ENCODE measurements at places on chromosomes 7 and 10.

DNA sequence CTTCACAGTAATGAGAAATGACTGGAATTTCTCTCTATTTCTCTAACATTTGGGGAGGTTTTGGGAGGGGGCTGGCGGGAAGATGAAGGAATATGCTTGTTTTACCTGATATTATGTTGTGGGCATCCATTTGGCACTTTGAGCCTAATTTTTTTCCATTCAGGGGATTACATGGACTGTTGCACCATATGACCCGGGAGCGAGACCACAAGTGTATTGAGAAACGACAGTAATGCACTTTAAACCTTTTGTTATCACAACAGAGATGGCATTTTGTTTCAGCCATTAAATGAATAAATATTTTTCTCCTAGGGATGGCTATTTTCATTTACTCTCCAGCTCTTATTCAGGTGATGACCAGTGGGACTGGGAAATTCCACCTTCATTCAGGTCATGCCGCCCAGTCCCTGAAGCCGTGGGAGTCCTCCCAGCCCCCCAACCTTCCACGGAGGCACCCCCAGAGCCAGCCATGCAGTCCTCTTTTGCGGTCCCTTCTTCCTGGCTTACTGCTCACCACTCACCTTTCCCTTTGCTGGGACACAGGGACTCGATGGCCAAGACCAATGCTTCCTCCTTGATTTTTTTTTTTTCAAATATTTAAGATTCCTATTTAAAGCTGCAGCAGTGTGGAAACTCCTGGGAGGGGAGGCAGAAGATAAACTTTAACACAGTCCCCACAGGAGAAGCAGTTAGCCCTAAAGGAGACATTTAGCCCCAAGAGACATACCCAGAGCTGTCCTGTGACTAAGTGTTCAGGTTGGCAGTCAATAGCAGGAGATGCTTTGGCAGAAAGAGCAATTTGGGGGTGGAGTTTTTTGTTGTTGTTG lies 190.9 kb upstream of the YAE1 start:
- 0 out of 2 replicates have a peak, but pooled peaks cover 1% of the 10 kb centered on the region for H3K4me1 ChIP-seq
- H3K27me3 ChIP-seq, result no peaks in the 10 kb centered on the region
- no peak overlapping the region for H3K4me3 ChIP-seq
- no peak overlapping the region for H3K27ac ChIP-seq
- no peak for DNase-seq

- DNase-seq, result no peak
- H3K4me3 ChIP-seq, result no peak overlapping the region
Observed at GRCh38 chr7:42902331-42902730, 9.5 kb downstream of the C7orf25 start.

DNA sequence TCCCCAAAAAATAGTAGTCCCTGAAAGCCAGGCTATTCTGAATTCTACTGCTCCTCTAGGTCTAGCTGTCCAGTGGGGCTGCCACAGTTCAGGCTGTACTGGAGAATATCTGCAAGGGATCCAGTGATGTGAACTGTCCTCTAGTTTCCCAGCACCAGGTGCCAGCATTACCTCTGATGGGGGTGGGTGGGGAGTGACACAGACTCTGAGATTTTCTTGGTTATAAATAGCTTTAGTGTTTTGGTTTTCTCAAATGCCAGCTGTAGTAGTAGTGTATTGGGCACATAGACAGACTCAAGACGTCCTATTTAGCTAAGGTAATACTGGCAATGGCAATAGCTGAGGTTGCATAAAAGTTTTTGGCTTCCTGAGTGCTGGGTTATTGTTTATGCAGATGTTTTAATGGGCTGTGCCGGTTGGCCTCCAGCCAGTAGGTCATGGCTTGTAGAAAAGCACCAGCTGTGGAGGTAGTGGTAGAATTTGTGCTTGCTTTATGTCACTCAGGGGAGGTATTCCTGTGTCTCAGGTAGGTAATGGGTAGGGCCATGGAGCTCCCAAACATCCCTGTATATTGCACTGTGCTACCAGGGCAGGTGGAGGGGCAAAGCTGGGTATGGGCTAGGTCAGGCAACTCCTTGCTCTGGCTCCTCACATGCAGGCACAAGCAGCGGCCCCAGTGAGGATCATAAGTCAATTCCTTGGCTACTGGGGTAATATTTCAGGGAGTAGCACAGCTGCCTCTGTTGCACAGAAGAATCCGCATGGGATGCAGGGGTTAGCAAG lies 338.7 kb upstream of the LRRTM3 start:
- no peaks in the 10 kb centered on the region for H3K4me1 ChIP-seq
- H3K27ac ChIP-seq, result no peak overlapping the region
- no peak overlapping the region for H3K4me3 ChIP-seq
- H3K36me3 ChIP-seq, result no peaks in the 10 kb centered on the region

GRCh38 chr10:10259013-10259412 lies 758.7 kb upstream of the CELF2 start:
- no peak overlapping the region for H3K4me3 ChIP-seq
- no peaks in the 10 kb centered on the region for H3K27me3 ChIP-seq
- H3K36me3 ChIP-seq, result no peaks in the 10 kb centered on the region
- H3K27ac ChIP-seq, result no peak overlapping the region
- no peak for DNase-seq
- H3K4me1 ChIP-seq, result no peaks in the 10 kb centered on the region

GRCh38 chr10:92972066-92972870 lies 88.3 kb upstream of the CYP26C1 start:
- no peak overlapping the region for H3K27ac ChIP-seq
- H3K4me1 ChIP-seq, result no peaks in the 10 kb centered on the region
- no peak overlapping the region for H3K4me3 ChIP-seq
- no peaks in the 10 kb centered on the region for H3K27me3 ChIP-seq

- no peak overlapping the region for H3K4me3 ChIP-seq
- DNase-seq, result no peak
- no peaks in the 10 kb centered on the region for H3K4me1 ChIP-seq
- no peaks in the 10 kb centered on the region for H3K36me3 ChIP-seq
Observed at GRCh38 chr7:77482015-77482414, 55.1 kb upstream of the PTPN12 start.

DNA sequence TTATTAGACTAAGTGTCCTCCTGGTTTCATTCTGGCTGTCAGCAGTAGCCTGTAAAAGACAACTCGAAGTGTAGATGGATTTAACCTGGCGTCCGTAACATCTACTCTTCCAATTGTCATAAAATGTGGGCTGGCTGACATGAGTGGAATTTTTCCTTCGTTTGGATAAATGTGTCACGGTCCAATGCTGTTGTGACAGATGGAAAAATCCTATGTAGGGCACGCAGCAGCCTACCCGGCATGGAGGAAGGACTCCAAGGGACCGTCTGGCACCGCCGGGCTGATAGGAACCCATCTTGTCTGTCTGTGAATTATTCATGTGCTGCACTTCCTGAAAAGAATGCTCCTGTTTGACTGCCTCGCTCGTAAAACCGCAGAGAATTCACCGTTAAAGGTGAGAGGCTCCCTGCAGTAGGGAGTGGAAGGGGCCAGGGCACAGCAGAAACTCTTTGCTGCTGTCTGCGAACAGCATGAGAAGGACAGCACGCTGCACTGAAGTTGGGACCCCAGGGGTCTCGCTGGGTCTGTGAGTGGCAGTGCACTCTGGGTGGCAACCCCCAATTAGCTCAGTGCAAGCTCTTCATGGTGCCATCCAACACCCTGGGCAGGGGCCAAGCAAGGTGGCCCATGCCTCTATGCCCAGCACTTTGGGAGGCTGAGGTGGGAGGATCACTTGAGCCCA lies 1.6 kb upstream of the ORAI2 start:
- H3K27ac ChIP-seq, result no peak overlapping the region
- H3K4me3 ChIP-seq, result no peak overlapping the region
- peaks cover 5% of the 10 kb centered on the region for H3K36me3 ChIP-seq
- peaks cover 8% of the 10 kb centered on the region for H3K4me1 ChIP-seq
- no peak for DNase-seq

- DNase-seq, result no peak
- no peaks in the 10 kb centered on the region for H3K4me1 ChIP-seq
- H3K4me3 ChIP-seq, result no peak overlapping the region
- H3K27ac ChIP-seq, result no peak overlapping the region
- no peaks in the 10 kb centered on the region for H3K27me3 ChIP-seq
- no peaks in the 10 kb centered on the region for H3K36me3 ChIP-seq
Observed at GRCh38 chr7:140876519-140877248, 48.0 kb downstream of the BRAF start.

DNA sequence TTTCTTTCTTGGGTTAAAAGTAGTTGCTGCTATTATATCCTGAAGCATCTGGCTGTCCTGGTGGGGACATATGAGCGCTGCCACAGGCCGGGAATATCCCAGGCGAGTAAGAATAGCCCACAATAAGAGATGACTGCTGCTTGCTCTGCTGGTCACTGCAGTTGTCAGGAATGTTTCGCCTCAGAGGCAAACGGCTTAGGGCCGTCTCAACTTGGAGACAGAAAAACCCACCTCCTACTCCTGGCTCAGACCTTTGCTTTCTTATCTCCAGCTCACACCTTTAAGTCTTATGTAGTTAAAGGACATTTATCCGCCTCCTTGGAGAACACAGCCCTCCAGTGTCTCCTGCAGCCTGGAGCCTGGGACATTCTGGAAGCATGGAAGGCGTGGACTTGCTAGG lies at the start of gene GJD4:
TSS of gene GJD4 (plus strand) at position 151 of the 400 bp plus-strand sequence. CDS start at position 378, 227 bp downstream.
- no peak within 1 kb of the TSS for H3K4me3 ChIP-seq
- no peak for DNase-seq
- H3K27me3 ChIP-seq, result no peaks in the 10 kb centered on the region
- no peak within 1 kb of the TSS for H3K27ac ChIP-seq

- no peaks in the 10 kb centered on the region for H3K4me1 ChIP-seq
- H3K27me3 ChIP-seq, result no peaks in the 10 kb centered on the region
- H3K4me3 ChIP-seq, result no peak overlapping the region
- H3K27ac ChIP-seq, result no peak overlapping the region
- no peaks in the 10 kb centered on the region for H3K36me3 ChIP-seq
Observed at GRCh38 chr7:129240119-129240820, 15.4 kb downstream of the AHCYL2 start.

DNA sequence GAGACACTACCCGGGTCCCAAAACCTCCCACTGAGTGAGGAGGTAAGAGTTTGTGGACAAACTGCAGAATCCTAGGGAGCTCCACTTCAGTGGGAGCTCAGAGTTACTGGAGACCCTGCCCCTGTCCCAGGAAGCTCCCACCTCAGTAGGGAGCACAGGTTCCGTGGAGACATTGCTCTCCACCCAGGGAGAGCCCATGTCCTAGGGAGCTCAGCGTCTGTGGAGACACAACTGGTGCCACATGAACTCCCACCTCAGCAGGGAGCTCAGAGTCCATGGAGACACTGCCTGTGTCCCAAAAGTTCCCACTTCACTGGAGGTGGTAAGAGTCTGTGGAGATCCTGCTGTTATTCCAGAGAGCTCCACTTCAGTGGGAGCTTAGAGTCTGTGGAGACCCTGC lies 6.3 kb downstream of the MYO1G start:
- no peak for DNase-seq
- H3K27ac ChIP-seq, result no peak overlapping the region
- H3K27me3 ChIP-seq, result no peaks in the 10 kb centered on the region
- no peaks in the 10 kb centered on the region for H3K36me3 ChIP-seq
- H3K4me1 ChIP-seq, result no peaks in the 10 kb centered on the region

- peak overlapping the region; percentile 86 for H3K4me3 ChIP-seq
- H3K4me1 ChIP-seq, result no peaks in the 10 kb centered on the region
- no peak for DNase-seq
- H3K27ac ChIP-seq, result no peak overlapping the region
- H3K27me3 ChIP-seq, result no peaks in the 10 kb centered on the region
Observed at GRCh38 chr7:123748171-123748733, 551 bp downstream of the WASL start.

GRCh38 chr10:119859420-119860258 lies 13.0 kb downstream of the MCMBP start:
- DNase-seq, result no peak
- no peak overlapping the region for H3K27ac ChIP-seq
- H3K27me3 ChIP-seq, result no peaks in the 10 kb centered on the region
- H3K4me1 ChIP-seq, result no peaks in the 10 kb centered on the region

DNA sequence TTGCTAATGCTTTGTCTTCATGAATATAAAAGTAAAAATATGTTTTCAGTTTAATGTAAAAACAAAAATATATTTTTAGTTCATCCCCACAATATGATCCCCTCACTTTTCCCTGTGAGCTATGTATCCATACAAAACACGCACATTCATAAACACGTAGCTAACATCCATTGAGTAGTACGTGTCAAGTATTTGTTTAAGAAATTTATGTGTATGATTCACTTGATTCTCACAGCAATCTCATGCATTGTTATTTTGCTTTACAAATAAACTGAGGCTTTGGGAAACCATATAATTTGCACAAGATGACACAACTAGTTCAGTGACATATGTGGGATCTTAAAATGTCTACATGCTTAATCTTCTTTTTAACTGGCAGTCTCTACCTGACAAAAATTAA lies 329.6 kb upstream of the SEMA3C start:
- H3K27me3 ChIP-seq, result no peaks in the 10 kb centered on the region
- H3K36me3 ChIP-seq, result no peaks in the 10 kb centered on the region
- no peak for DNase-seq
- no peaks in the 10 kb centered on the region for H3K4me1 ChIP-seq

GRCh38 chr7:122762071-122762470 lies 59.3 kb upstream of the RNF148 start:
- no peak overlapping the region for H3K27ac ChIP-seq
- H3K27me3 ChIP-seq, result no peaks in the 10 kb centered on the region
- no peak overlapping the region for H3K4me3 ChIP-seq
- no peaks in the 10 kb centered on the region for H3K36me3 ChIP-seq

Measured in iPS DF 6.9 (cell line).